ENCODE measurements at places on chromosomes 2 and 18.

DNA sequence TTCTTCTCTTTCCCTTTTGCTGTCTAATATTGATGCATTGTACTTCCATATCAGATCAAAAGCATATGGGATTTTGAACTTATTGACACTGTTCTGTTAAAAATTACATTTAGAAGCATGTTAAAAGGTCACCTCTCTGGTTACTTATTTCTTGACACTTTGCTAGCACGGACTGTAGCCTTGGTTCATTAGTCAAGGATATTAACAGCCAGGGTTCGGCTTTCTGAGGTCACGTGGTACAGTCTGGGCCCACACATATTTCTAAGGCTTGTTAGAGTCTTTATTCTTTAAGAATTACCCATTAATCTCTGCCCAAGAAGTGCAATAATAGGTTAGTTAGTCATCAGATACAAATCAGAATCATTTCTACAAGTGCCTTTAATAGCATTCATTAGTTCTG lies 1035.8 kb upstream of the FANCL start:
- no peak for DNase-seq

DNA sequence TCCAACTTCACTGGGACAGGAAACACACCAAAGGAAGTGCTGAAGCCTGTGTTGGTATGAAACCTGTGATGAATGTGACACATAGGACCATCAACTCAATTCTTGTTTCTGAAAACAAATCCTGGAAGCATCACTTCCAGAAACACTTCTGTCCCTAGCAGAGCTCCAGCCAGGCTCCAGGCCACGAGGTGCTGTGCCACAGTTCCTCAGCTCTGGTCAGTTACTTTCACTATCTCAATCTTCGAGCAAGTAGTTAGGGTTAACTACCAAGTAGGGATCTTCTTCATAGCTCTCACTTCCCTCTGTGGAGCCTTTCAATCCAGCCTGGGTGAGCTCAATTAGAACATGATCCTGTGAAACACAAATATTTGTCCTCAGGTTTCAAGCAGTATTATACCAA lies 3.6 kb upstream of the LCT start:
- no peak for DNase-seq

GRCh38 chr2:42835577-42836371 lies 43.4 kb upstream of the HAAO start:
- DNase-seq: no peak

GRCh38 chr2:161090411-161090810 lies 69.8 kb upstream of the TANK start:
- no peak for DNase-seq

- DNase-seq: no peak
Measured at GRCh38 chr2:205948883-205949282, 137.1 kb downstream of the INO80D start.

- no peak for DNase-seq
Measured at GRCh38 chr2:157625296-157625695, 3.4 kb downstream of the ACVR1C start.

DNA sequence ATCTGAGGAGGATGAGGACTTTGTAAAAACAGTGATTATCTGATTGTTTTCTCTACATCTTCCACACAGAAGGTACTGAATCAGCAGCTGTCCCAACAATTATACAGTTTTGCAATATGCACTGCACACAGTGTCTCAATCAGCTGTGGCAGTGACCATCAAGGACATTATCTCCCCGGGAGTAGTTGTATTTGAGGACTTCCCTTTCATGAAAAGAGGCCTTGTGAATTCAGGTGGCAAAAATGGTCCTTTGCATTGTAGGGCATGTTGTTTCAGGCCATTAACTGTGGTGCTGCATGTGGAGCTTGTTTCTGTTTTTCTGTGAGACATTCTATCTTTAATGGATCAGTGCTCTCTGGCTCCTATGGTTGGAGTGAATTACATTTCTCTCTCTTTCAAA lies 779.4 kb upstream of the FSHR start:
- no peak for DNase-seq

DNA sequence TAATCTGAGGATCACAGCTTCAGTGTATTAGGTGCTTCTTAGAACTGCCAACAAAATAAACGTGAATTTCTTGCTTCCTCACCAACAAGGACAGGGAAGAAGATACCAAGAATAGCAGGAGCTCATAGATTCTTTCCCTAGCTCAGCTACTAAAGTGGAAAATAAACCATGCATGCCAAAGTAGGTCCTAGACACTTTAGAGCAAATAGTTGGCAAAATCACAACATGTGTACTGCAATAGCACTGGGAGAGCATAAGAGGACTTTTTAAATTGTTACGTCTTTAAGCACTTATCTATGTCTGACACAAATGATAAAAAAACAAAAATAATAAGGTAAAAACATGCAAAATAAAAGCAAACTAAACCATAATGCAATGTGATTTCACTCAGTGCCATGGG lies 49.5 kb downstream of the SUCLG1 start:
- DNase-seq: no peak

DNA sequence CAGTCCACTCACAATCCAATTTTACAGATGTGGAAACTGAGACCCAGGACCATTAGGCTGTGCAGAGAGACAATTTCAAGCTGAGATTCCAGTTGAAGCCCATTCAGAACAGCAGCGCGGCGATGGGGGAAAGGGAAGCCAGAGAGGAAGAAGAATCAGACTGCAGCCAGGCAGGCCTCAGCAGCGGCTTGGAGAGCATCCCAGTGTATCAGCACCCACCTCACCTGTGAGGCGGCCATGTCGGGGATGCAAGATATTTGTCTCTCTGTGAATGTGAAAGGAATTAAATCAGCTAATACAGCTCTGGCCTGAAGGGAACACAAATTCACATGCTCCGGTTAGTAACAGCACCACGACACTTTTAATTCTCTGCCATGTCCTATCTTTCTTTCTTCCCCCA lies 198.0 kb upstream of the SOX11 start:
- DNase-seq: no peak
